Brain (organoid and tissue), 16 donors: ENCODE measurements at places on chromosomes 11 and 22.

DNA sequence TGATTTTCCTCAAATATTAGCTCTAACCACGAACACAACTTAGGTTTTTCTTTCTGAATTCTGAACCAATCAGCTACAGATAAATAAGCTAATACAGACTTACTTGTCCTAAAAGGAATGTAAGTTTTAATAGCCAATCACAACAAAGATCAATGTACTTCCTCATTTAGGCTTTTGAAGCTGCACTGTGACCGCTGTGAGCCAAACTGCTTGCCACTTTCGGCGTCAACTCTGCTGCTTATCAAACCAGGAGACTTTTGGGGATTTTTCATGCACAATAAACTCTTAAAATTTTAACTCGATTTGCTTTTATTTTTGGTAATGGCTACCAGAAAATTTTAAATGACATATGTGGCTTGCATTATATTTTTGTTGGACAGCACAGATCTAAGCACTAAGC lies 92.5 kb downstream of the TMPRSS5 start:
- DNase-seq, result no peak

DNA sequence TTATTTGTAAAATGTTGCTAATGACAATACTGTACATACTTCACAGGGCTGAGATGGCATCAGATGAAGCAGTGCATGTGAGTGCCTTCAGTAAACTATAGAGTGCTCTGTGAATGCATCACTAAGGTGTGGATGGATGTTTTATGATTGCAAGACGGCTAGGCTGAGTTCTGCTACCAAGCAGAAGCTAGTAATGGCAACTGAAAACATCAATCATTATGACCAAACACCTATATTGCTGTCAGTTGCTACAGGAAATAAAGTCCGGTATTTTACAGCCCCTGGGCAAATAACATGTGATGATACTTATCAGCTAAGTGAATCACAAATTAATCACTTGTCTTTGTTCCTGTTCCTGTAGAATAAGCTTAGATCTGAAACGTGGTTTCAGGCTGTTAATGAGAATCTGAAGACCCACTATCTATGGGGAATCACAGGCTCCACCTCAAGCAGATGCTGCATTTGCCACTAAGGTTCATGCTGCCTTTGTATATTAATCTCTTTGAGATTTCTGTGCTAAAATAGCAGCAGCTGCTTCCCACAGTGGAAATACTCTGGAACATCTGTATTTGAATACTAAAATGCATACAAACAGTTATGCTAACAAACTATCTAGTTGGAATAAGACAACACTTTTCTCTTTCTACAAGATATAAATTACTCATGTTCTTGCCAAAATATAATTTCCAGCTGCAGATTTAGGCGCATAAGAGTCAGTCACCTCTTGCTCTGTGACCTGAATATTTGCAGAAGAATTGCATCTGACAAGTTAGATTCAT lies 254.0 kb upstream of the PITPNB start:
- DNase-seq, result peak; percentile 75

GRCh38 chr22:21951931-21952465 lies 650 bp downstream of the PPM1F start:
- DNase-seq, result peak; percentile 30

DNA sequence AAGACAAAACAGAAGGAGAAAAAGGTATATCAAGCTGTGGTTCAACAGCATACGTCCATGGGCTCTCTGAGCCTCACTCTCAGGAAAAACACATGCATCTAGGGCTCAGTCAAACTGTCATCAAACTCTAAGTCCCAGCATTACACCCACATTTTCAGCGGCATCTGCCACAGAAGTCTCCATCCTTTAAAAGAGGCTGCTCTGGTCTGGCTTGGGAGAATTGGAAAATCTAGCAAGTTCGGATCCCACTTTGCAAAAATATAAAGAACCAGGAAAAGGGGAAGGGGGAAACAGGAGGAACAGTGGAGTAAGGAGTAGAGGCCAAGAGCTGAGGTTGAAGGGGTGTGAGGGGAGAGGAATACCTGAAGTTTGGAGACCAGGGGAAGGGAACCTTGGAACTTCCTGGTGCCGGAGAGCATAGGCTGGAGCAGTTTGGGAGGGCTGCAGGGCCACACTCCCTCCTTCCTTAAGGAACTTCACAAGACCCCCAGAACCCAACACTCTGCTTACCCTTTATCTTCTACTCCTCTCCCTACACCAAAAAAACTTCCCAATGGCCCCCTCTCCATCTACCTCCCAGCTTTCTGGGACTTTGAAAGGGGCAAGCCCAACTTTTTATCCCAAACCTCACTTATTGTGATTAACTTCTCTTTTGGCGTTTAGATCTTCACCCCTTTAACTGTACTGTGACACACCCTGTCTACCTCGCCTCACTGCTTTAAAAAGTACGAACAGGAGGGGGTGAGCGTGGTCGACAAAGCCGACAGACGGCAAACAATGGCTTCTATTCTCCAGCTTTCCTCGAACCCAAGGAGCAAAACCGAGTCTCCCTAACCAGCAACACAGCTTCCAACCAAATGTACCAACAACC lies 4.0 kb downstream of the PAX6 start:
- DNase-seq, result peak; percentile 41

- DNase-seq, result no peak
These were observed 1.4 kb downstream of the AIFM3 start for GRCh38 chr22:20968281-20968977.

GRCh38 chr11:87473174-87473573 lies 435.4 kb downstream of the TMEM135 start:
- DNase-seq, result no peak

- DNase-seq, result no peak
These were observed 358.0 kb downstream of the DLG2 start for GRCh38 chr11:85269109-85269508.

DNA sequence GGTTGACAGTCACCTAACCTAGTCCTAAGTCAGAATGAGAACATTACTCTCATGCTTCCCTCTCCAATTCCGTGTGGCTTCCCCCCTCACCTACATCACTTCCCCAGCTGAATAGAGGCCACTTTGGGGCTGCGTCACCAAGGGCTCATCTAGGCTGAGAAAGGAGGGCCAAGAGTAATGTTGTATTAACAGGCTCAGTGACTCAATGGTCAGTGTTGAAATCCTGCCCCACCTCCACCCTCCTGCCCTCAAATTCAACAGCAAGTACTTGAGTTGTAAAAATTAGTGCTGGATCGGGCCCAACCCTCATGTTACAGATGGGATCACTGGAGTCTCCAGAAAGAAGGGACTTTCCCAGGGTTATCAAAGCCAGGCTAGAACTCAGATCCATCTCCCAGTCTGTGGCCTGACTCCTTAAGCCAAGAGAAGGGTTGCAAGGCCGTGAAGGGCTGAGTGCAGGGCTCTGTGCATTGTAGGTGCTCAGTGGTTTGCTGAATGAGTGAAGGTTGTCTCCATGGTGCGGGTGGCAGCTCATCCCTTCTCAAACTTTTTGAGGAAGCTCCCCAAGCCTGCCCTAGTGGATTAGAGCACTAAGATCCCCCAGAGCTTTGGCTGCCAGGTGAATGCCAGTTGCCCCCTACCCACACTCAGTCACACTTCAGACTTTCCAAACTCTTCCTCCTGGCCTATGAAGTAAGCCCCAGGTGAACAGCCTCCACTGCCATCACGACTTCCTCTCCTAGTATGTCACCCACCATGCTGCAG lies 3.2 kb downstream of the DGAT2 start:
- no peak for DNase-seq

GRCh38 chr11:63369165-63369970 lies at the start of gene SLC22A9:
Gene SLC22A9 (plus strand): TSS chr11:63369785. CDS start chr11:63370057, 272 bp downstream.
- DNase-seq, result no peak

GRCh38 chr11:111283945-111284481 lies 14.3 kb upstream of the POU2AF3 start:
- no peak for DNase-seq

GRCh38 chr11:111975076-111975806 lies 38.1 kb downstream of the DIXDC1 start:
- DNase-seq, result no peak

- DNase-seq, result no peak
These were observed 155.6 kb upstream of the TRIM48 start for GRCh38 chr11:55106391-55106790.

DNA sequence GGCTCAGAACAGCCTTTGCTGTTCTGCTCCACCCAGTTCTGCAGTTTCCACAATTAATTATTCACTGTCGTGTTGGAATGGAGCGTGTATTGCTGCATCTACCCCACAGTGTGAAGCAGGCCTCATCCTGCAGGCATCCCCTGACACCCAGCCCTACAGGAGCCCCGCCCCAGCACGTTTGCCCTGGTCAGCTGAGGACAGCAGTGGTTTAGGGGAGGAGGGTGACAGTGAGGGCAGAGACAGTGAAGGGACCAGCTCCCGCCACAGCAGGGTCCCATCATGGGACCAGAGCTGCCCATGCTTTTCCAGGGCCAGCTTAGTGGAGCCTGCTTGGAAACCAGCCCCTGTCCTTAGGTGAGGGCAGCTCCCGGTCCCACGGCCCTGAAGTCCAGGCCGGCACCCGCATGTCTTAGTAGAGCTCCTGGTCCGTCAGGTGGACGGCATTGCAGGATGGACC lies 273.0 kb downstream of the TBC1D22A start:
- no peak for DNase-seq

DNA sequence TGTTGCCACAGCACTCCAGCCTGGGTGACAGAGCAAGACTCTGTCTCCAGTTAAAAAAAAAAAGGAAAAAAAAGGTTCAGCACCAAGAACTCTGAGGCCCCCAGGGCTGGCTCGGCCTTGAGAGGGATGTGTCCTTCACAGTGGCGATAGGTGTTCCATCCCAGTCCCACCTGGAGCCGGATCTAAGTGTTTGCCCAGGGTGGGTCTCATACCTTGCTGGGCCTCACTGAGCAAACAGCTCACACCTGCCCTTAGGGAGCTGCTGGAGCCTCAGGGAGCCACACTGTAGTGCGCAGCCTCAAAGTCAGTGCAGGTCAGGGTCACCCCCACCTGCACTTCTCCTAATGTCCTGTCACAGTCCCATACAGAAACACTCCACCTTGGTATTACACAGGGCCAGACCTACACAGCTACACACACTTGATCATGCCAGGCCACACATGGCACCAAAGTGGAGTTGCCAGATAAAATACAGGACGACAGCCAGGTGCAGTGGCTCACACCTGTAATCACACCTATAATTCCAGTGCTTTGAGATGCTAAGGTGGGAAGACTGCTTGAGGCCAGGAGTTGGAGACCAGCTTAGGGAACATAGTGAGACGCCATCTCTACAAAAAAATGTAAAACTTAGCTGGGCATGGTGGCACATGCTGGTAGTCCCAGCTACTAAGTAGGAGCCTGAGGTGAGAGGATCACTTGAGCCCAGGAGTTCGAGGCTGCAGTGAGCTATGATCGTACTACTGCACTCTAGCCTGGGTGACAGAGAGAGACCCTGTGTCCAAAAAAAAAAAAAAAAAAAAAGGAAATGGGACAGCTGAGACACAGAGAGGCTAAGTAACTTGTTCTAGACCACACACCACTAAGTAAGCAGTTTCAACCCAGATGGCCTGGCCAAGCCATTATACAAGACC lies 7.3 kb downstream of the STARD10 start:
- no peak for DNase-seq

DNA sequence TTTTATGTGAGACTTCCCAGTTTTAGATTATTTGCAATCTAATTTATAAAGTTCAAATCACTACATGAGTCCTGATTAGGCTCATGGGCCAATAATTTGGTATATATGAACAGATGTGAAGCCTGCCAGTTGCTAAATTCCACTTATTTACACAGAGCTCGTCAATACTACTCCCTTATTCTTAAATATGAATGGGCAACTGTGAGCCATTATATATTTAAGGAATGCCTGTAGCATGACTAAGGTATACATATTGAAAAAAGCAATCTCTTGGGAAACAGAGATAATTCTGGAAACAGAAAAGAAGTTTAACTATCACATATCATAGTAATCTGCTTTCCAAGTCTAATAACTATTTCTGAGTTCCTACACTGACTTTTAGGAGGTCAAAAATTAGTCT lies 27.0 kb downstream of the RBMXL2 start:
- no peak for DNase-seq

DNA sequence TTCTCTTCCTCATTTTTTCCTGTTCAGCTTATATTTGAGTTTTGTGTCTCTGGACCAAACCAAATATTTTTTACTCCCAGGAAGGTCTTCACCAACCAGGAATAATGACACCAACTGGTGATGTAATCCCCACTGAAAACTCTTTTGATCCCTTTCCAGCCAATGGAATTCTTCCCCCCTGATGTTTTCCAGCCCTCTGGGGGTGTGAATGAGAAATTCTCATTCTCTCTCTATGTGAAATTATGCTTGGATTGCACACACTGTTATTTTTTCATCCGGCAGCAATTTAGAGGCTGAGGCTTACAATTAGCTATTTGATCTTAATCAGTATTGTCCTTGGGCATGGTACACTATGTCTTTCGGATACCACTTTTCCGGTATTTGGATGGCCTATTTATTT lies 39.5 kb upstream of the SLC1A2 start:
- DNase-seq, result peak; percentile 61

- no peak for DNase-seq
These were observed 83.2 kb downstream of the TEAD1 start for GRCh38 chr11:12757416-12757815.

GRCh38 chr11:118652681-118653181 lies 26.7 kb downstream of the TREH start:
- DNase-seq, result no peak

- no peak for DNase-seq
These were observed 109.1 kb downstream of the KCNQ1 start for GRCh38 chr11:2553886-2554285.

GRCh38 chr11:134278356-134278755 lies 2.2 kb downstream of the GLB1L3 start:
- no peak for DNase-seq

- no peak for DNase-seq
These were observed 69.8 kb downstream of the ADAMTS15 start for GRCh38 chr11:130518164-130518680.

- no peak for DNase-seq
These were observed 3.6 kb upstream of the OR2AT4 start for GRCh38 chr11:75100314-75100713.

DNA sequence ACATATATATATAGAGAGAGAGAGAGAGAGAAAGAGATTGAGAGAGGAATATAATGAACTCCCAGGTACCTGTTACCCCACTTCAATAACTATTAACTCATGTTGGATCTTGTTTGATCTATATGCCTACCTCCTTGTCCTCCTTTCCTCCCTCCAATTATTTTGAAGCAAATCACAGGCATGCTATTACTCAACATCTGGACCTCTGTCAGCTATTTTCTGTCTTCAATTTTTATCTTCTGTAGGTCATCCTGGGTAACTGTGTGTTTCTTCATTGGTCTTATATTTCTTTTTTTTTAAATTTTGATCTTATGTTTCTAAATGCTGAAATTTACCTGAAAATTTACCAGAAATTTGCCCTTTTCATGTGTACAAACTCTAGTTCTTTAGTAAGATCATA lies 24.8 kb downstream of the UVRAG start:
- no peak for DNase-seq
